ENCODE measurements at places on chromosomes 3 and 15.
A peak's percentile ranks its signal among the peaks of the same experiment; 100 is the strongest.

DNA sequence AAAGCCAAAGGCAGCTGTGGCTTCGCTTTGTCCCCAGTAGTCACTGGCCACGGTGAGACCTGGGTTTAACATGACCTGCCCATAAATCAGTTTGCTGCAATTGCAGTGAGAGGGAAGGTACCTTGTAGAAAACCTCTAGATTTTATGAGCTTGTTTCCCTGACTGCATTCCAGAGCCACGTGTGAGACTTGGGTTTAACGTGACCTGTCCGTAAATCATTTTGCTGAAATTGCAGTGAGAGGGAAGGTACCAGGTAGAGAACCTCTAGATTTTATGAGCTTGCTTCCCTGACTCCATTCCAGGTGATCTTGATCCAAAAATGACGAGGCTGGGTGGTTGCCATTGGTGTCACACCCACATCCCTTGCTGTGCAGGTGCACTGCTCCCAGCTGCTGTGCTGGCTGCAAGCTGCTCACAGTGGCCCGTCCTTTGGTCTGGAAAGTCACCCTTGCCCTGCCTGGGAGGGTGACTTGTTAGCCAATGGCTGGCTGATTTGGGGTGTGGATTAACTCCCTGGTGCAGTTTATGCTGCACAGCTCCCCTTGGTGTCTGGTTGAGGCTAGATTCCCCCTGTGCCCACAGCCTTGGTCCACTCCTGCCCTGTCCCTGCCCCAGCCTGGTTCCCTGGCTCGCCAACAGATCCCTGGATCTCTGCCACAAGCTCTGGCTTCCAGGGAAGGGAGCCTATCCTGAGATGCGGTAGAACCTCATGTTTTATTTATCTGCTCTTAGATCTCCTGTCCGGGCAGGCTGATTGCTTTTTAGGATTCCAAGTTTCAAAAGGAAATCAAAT, 192.7 kb upstream of the CTDSPL start:
- DNase-seq: no peak

DNA sequence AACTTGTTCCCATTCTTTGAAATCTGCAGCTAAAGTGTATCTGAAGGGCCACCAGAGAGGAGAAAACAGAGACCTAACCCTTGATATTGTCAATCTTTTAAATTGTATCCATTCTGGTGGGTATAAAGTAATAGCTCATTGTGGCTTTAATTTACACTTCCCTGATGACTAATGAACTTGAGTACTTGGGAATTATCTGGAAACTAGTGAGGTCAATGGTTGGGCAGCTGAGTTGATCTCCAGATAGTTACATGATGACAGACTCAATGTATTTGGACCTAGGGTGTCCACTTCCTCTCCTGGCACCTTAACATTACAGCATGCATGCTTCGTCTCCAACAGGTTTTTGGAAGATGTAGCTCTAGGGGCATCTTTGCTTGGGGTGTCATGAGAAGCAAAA, 195.2 kb downstream of the PDCD6IP start:
- peak; percentile 34 for DNase-seq

- DNase-seq: peak; percentile 45
Measured at GRCh38 chr3:126746395-126747177, 42.5 kb downstream of the CHCHD6 start.

DNA sequence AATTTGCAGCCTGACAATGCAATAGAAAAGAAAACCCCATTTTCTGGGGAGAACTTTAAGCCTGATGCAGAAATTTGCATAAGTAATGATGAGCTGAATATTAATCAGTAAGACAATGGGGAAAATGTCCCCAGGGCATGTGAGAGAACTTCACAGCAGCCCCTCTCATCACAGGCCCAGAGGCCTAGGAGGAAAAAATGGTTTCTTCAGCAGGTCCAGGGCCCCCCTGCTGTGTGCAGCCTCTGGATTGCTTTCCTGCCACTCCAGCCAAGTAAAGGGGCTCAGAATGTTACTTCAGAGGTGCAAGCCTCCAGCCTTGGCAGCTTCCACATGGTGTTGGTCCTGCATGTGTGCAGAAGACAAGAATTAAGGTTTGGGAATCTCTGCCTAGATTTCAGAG, 900.3 kb upstream of the ROBO1 start:
- no peak for DNase-seq

GRCh38 chr3:174335324-174335723, 523.8 kb upstream of the NAALADL2 start:
- DNase-seq: no peak

DNA sequence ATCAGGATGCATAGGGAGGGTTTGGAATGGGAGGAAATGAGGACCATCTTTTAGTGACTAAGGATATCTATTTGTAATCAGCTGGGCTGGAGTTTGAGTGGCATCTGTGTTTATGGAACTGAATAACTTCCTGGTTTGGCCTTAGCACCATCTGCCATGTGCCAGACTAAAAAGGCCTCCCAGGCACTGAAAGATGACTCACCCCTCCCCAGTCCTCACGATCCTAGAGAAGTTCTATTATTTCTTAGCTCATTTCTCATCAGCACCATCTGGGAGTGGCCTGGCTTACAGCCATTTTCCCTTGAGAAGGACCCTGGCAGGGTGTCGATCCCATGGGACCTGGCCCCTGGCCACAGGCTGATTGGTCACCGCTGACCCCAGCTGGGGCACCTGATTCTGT, 23.9 kb upstream of the CTXND1 start:
- DNase-seq: peak; percentile 70

GRCh38 chr3:12579905-12580304, 23.0 kb downstream of the MKRN2 start:
- peak; percentile 64 for DNase-seq

- DNase-seq: no peak
Measured at GRCh38 chr3:11517601-11518000, 126.1 kb downstream of the VGLL4 start.

DNA sequence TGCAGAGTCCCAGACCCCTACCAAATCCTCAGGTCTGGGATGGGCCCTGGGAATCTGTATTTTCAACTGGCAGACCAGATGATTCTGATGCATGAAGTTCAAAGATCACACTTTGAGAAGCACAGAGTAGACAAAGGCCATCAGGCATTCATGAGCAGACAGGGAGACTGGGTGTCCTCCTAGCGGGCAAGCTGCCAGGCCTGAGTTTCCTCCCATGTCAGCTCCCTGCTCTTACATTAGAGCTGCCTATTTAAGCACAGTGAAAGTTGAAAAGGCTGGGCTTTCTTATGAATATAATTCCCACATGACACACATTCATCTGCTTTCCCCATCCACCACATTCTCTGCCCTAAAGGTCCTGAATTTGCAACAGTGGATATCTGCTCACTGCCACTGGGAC, 14.0 kb downstream of the CAPN3 start:
- no peak for DNase-seq

Measured in fibroblast of mammary gland (primary cell).